ENCODE measurements at places on chromosomes 7 and 10.

DNA sequence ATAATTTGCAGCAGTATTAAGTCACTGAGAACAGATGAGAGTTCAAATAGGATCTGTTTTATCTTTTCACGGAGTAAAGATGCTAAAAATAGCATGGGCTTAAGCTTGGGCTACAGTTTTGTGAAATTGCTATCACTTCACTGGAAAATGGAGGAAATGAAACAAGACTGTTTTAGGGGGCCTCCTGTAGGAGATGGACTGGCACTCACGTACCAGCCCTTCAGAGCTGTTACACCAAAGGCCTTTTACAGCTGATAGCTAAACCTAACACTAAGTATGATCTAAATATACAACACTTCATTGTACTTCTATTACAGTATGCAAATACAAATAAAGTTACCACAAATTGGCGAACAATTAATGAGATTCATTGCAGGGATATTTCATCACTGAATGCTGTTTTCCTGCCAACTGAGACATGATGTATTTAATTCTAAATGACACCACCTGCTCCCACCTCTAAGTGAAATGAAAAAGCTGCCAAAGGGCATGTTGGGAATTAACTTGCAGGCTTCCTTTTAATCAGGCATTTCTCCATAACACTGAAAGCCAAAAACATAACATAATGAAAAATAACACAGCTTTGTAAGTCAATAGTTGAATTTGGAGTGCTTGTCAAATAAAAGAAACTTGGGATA, 304.5 kb upstream of the LRRN3 start:
- no peak for DNase-seq

- DNase-seq: no peak
These were observed 24.5 kb downstream of the SPOCK2 start for GRCh38 chr10:72063703-72064391.

GRCh38 chr7:21024485-21024867, 237.8 kb upstream of the SP8 start:
- no peak for DNase-seq

- no peak for DNase-seq
These were observed 23.4 kb upstream of the AKR1C3 start for GRCh38 chr10:5070648-5071410.

DNA sequence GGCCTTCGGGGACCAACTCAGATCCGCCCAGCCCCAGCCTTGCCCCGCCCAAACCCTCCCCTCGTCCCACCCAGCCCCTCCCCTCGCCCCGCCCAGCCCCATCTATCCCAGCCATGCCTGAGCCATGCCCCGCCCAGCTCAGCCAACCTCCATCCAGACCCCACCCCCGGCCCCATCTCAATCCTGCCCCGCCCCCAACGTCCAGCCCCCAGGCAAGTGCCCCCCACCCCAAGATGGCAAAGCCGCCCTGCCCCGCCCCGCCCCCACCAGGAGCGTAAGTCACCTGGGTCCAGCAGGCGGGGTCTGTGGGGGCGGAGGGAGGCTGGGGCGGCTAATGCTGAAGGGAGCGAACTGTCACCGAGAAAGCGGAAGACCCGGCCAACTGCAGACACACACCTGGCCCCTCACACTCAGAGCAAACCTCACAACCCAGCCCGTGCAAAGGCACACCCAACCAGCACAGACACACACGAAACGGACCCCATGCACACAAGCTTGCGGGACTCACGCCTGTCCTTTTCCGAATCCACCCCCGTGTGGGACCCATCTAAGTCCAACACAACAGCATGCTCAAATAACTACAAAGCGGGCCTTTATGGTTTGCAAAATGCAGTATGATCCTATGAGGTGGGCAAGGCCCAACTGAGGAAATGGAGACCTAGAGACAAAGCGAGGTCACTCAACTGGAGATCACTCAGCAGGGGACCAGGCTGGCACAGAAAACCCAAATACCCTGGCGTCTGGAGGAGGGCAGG, 11.5 kb upstream of the OGA start:
- DNase-seq: peak; percentile 64

DNA sequence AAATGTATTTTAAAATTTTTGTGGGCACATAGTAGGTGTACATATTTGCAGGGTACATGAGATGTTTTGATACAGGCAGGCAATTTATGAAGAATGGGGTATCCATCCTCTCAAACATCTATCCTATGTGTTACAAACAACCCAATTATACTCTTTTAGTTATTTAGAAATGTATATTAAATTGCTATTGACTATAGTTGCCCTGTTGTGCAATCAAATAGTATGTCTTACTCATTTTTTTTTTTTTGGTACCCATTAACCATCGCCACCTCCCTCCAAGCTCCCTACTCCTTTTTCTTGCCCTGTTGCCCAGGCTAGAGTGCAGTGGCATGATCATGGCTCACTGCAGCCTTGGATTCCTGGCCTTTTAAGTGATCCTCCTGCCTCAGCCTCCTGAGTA, 128.1 kb downstream of the BAMBI start:
- no peak for DNase-seq

GRCh38 chr7:48481235-48481634, 310.0 kb downstream of the ABCA13 start:
- no peak for DNase-seq

DNA sequence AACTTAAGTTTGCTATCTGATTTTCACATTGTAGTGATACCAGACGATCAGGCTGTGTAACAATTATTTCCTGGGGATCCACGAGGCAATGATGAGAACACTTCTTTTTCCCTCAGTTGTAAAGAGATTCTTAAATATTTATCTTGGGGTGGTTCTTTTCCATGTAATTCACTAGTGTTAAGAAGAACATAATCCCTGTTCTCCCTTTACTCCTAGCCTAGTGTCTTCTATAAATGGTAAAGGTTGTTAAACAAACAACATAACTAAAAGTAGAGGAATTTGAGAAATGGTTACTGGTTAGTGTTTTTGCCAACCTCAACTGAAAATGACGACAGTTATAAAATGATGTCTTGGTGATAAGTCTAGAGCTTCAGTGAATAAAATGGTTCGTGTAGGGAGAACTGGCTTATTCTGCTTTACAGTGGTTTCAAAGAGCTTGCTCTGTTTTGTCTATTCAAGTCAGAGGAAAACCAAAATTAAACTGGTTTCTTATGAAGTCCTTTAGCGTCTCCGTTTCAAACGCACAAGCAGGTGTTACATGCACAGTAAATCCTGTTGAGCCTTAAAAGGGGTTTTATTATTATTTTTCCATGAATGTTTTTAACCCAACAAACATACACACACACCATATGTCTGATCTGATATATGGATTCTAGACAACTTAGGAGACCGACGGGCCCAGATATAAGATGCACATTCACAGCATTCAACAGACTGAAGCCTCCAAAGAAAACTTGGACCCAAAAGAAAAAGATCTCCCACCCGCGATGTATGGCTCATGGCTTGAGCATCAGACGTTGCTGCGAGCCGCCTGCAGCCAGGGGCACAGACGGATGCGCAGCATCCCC, 1.1 kb downstream of the TBX20 start:
- no peak for DNase-seq

GRCh38 chr7:101614939-101615302, 14.2 kb downstream of the MYL10 start:
- no peak for DNase-seq

DNA sequence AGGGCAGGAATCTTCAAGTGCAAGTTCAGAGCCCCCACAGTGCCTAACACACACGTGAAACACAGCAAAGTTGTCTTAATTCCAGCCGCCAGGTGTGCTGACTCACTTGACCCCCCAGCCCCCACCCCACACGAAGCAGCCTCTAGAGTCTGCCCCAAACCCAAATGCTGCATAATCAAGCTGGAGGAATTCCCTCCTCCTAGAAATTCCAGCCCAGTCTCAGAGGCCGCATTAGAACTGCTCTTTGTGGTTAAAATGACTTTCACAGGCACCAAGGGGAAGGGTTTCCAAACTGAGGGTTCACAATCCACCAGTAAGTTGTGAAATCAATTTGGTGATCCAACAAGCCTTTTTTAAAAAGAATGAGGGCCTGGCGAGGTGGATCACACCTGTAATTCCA, 67.0 kb upstream of the PLXNA4 start:
- DNase-seq: no peak

DNA sequence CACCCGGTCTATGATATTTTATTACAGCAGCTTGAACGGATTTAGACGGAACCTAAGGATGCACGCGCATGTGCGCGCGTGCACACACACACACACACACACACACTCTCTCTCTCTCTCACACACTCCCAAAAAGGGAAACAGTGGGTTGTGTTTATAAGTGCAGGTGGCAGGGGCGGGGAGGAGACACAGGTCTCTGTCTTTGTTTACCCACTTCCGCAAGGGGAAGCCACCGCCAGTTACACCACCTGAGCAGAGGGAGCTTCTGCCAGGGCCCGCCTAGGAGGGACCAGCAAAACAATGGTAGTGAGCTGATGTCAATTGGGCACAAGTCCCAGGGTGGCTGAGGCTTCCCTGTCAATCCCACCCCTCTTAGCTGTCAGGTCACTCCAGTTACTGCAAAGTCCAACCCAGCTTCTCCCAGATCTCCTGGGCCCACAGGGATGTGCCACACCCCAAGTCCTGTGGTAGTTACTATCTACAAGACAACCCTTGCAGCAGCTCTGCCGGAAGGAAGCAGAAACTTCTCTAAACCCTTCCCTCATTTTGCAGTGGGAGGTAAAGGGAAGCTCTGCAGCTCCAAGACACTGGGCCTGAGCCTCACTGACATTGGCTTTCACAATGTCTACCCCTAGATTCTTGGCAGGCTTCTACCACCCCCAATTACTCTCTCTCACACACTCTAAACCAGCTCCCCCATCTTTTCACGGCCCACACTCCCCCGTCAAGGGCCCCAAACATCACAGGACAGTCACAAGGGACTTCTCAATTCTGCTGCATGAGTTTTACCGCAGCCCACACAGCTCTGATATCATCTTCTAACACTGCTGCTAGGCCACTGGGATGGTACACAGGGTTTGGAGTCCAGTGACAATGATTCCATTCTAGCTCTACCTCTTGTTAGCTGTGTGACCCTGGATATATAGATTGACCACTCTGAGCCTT, 17.6 kb downstream of the ANXA11 start:
- DNase-seq: peak; percentile 55

GRCh38 chr7:117061751-117062150, 108.5 kb downstream of the ST7 start:
- no peak for DNase-seq

All from stimulated activated CD4-positive, alpha-beta T cell treated with anti-CD3 and anti-CD28 coated beads, Interleukin-2, amount 100 ng/mL, for 4 hours (primary cell).